Ammon's horn (tissue), 1 donor: ENCODE measurements at places on chromosomes 4 and X.

DNA sequence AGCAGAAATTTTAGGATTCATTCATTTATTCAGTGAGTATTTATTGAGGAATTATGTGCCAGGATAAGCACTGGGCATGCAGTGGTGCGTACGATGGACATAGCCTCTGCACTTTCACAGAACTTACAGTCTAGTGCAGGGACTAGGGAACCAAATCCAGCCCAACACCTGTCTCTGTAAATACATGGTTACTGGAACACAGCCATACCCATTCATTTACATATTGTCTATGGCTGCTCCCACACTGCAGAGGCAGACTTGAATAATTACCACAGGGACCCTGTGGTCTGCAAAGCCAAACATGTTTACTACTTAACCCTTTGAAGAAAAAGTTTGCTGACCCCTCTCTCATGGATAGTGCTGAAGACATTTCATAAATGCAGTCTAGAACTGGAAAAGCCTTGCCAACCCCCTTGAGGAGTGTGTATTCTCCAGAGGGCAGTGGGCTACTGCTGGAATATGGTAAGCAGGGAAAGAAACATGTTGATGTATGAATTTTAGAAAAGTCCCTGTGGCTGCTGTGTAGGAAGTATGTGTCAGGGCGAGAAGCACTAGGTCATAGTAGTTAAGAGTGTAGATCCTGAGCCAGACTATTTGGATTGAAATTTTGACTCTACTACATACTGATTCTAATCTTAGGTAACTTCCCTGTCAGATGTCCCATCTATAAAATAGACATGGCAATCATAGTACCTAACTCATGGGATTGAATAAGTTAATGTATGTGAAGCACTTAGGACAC lies 75.5 kb downstream of the GALNT7 start:
- no peak for DNase-seq

GRCh38 chr4:118357601-118358000 lies 4.8 kb upstream of the PRSS12 start:
- no peak for DNase-seq

- peak; percentile 2 for DNase-seq
Observed at GRCh38 chrX:44765556-44765955, 78.3 kb upstream of the DUSP21 start.

GRCh38 chr4:82428526-82428968 lies 1.7 kb downstream of the HNRNPDL start:
- no peak for DNase-seq

DNA sequence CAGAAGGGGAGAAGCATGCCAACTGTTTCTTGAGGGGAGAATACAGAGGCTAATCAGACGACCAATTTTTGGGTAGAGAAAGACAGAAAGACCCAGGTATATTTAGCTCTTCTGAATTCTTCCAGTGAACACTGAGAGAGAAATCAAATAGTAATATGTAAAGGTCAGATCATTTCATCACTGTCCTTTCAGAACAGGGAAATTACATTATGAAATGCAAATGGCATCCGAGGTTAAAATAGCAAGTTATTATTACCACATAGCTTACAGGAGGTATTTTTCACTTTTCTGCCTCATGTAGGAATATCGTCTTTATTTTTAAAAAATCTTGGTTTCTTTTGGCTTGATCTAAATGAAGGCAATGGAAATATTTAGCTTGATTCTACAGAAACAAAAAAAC lies 18.0 kb downstream of the GABRB1 start:
- DNase-seq: no peak

DNA sequence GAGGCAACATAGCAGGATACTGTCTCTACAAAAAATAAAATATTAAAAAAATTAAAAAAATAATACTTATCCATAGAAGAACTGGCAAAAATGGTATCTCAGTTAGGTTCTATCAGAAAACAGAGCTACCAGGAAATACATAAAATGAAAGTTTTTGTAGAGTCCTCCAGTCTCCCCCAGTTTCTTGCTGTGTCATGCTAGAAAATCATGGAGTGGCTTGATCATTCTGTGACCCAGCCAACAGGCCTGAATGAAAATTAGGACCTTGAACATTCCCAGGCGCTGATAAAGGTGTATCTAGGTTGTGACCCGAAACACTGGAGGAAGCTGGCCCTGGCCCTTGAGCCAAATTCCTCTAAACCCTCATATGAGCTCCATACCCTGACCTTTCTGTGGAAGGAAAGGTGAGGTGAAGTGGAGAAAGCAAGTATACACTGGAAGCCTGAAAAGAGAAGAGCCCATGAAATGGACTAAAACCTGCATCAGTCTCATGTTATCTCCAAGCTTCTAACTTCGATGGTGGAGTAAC lies 652 bp downstream of the SMIM9 start:
- no peak for DNase-seq

- DNase-seq: peak; percentile 11
Observed at GRCh38 chrX:41236629-41237028, 97.3 kb upstream of the DDX3X start.

DNA sequence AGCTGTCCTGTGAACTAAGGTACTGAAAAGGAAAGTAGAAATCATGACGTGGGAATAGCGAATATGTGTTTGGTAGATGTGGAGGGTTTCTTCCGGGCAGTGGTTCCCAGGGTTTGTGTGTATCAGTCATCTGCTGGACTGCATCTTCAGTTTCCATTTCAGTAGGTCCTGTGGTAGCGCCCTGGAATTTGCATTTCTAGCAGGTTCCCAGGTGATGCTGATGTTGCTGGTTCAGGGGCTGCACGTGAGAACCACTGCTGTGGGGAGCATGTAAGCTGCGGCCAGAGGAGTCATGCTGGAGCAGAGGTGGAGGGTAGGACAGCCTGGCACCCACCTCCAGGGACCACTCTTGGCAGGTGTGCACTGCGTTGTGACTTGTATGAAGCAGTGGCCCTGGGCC lies 47.1 kb downstream of the ARHGAP10 start:
- no peak for DNase-seq

DNA sequence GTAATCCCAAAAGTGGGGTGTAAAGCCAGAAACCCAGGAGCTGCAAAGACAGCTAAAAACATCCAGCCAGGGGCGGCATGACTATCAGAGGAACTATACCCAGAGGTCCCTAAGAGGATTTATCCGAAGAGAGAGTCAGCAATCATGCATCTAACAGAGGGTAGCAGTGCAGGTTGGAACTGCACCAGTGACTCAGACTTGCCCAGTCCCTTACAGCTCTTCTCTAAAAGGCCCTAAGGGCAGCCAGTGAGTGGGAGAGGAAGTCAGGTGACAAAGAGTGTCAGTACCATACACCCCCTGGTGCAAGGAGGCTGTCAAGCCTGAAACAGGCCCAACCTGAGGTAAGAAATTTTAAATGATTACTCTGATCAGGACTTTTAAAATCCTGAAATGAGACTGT lies 88.1 kb downstream of the CAMK2D start:
- DNase-seq: no peak

DNA sequence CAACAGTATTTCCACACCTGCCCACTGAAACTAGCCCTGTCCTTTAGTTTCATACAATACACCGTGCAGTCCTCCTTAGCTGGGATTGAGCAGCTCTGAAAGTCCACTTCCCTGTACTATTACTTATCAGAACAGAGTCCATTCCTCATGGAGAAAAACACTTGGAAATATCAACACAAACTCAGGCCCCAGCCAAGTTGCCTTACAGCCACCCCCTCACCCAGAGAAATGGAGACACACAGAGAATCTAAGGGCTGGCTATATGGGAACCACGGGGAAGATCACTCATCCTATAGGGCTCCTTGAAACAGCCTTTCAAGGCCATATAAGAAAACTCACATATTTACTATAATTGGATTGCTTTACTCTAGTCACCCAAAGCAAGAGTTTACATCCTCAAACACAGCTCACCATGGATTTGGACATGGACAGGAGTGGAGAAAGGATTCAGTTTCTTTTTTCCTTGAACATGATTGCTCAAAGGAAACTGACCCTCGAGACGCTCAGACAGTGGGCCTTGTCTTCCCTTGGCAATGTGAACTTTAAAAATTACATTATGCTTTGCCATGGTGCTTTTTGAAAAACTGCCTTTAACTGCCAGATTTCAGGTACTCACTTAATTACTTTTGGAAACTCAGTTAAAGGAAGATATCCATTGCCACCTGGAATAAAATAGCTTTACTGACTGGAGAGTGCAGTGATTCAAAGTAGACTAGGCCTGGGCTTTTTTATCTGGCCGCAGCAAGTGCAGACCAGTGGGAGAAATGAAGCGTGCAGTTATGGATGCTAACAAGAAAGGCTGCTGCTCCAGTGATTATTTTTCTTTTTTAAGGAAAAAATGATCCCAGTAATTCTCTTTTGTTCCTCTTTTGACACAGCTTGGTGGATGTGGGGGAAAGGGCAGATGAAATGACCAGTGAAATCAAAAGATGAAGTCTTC lies 1.6 kb downstream of the SCARB2 start:
- DNase-seq: no peak

DNA sequence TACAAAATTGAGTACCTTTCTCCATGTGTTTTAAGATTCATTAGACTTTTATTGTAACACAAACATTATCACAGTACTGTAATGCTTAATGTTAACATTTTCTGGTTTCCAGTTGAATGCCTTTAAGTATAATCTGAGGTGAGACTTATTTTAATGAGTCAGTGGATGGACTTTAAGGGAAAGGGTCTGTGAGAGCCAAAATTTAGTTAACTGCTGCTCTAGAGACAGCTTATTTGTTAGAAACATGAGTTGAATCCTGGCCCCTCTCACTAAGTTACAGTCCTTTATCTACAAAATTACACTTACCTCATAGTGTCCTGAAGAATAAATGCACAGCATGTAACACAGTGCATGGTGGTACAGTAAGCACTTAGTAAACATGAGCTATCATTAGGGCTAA lies 66.0 kb downstream of the PGRMC2 start:
- DNase-seq: no peak

DNA sequence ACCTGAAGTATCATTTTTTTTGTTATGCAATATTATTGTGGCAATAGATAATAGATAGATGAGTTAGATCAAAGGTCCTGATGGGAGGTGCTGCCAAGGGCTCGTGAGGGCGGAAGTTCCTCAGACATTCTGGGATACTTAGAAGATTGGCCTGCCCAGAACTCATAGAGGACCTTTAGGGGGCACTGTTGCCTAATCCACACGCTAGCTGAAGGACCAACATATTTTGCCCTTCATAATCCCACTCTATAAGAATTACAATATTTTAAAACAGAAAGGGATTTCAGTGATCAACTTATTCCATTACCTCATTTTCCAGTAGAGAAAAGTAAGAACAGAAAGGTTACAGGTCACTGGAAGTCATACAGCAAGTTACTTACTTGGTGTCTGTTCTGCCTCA lies 22.9 kb upstream of the COX7B2 start:
- DNase-seq: peak; percentile 67

GRCh38 chrX:93538575-93538974 lies 134.8 kb downstream of the NAP1L3 start:
- no peak for DNase-seq

- no peak for DNase-seq
Observed at GRCh38 chr4:98504091-98504490, 154.3 kb downstream of the TSPAN5 start.

DNA sequence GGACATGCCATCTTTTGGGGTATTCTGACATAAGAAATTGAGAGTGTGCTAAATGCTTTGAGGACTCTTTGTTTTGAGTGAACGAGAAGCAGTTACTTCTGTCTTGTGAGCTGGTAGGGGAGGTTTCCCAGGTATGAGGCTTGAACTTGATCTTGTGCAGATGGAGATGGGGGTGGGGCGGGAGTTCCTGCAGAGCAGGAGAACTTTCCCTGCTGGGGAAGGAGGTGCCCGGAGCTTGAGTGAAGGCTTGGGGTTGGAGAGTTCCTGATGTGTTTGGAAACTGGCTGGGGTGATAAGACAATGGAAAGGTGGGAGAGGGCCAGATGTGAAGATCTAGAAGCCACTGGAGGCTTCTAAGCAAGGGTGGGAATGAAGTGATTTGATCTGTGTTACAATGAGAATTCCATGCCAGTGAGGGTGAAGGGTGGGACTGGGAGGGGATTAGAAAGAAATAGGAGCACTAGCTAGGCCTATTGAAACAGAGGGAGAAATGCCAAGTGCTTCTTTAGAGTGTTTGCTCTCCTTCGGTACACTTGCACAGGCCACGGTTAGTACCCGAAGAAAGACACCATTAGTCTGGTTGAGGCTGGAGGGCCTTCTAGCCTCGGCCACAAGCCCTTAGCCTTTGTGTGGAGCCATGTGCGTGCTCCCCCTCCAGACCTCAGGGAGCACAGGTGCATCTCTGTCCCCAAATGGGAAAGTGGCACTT lies 103.5 kb upstream of the STOX2 start:
- DNase-seq: no peak

DNA sequence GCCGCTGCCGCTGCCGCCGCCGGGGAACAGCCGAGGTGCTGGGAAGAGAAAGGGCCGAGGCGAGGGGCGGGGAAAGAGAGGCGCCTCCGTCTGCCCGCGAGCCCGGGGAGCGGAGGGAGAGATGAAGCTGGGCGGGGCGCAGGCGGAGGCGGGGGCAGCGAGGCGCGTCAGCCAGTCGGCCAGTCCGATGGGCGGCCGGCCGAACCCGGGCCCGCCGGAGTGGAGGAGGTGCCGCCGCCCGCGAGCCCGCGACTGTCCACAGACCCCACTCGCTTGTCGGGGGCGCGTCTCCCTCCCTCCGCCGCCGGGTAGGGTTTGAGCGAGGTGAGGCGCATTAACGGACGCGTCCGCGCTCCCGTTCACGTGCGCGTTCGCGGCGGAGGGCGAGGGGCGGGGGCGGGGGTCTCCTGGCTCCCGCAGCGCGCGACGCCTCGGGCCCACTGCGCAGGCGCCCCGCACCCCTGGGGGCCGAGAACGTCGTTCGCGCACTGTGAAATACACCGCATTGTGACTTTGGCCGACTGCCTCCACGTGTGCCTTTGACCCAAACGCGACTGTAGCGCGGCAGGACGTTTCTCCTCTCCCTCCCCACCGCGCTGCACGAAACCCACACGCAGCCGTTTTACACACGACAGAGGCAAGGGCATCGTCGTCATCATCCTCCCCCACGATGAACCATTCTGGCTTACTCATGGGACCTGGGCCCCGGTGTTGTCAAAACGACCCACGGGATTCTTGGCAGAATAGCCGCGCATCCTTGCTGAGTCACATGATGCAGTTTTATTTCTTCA lies at the start of gene NUDT11:
Gene NUDT11, minus strand, starts transcription at position 92 of the 791 bp plus-strand sequence. CDS start 148 bp downstream, outside the sequence.
- DNase-seq: peak; percentile 45

DNA sequence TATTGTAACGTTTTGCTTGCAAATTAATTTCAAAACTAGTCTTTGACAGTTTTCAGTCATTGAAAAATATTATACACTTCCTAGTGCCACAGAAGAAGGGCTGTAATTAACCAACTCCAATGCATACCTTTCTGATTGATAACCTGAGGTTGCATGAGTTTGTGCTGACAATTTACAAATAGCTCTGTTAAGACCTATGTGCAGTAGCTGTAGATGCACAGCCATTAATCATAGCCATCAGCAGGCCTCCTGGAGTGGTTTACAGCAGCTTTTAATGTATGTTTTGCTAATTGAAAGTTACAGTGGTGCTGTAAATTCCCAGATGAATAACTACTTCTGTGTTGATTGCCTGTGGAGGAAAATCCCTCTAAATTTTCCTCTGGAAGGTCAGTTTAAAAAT lies 758.1 kb downstream of the SH3BGRL start:
- no peak for DNase-seq

GRCh38 chr4:81272671-81273070 lies 57.6 kb upstream of the PRKG2 start:
- DNase-seq: no peak
